ENCODE measurements at places on chromosomes 7 and 10.

- DNase-seq, result no peak
These were observed 2.3 kb downstream of the ZC3HAV1L start for GRCh38 chr7:139033346-139034114.

DNA sequence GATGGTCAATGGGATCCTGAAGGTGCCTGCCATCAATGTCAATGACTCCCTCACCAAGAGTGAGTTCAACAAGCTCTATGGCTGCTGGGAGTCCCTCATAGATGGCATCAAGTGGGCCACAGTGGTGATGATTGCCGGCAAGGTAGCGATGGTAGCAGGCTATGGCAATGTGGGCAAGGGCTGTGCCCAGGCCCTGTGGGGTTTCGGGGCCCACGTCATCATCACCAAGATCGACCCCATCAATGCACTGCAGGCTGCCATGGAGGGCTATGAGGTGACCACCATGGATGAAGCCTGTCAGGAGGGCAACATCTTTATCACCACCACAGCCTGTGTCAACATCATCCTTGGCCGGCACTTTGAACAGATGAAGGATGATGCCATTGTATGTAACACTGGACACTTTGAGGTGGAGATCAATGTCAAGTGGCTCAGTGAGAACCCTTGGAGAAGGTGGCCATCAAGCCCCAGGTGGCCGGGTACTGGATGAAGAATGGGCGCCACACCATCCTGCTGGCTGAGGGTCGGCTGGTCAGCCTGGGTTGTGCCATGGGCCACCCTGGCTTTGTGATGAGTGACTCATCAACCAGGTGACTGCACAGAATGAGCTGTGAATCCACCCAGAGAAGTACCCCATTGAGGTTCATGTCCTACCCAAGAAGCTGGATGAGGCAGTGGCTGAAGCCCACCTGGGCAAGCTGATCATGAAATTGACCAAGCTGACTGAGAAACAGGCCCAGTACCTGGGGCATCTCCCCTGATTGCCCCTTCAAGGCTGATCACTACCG lies 63.0 kb upstream of the ANTXRL start:
- DNase-seq, result peak; percentile 20

GRCh38 chr10:69952069-69952800 lies 100.4 kb upstream of the MACROH2A2 start:
- no peak for DNase-seq

- DNase-seq, result no peak
These were observed 397.0 kb downstream of the LRMDA start for GRCh38 chr10:75828413-75828812.

DNA sequence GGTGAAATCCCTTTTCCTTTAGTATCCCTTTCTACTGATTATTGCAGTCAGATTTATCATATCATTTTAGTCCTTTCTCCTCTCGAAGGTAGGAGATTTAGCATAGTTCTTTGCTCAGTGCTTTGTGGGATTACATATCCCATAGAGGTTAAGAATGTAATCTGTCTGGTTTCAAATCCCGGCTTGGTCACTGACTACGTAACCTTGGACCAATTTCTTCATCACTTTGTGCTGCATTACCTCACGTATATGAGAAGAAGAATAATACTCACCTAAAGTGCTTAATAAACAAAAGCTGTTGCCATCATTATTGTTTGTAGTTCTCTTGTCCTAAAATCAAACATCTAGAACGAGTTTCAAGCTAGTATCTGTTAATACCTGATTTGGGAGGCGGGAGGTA lies 74.0 kb downstream of the KMT2E start:
- no peak for DNase-seq

- DNase-seq, result no peak
These were observed 159.8 kb upstream of the STEAP1 start for GRCh38 chr7:89994483-89994882.

GRCh38 chr7:41005374-41005901 lies 697.5 kb downstream of the INHBA start:
- no peak for DNase-seq

All from activated CD4-positive, CD25-positive, alpha-beta regulatory T cell treated with anti-CD3 and anti-CD28 coated beads, Interleukin-2, amount 50 U/mL, for 72 hours (primary cell).